Stimulated activated CD4-positive, alpha-beta T cell treated with anti-CD3 and anti-CD28 coated beads, Interleukin-12 subunit alpha, Interleukin-12 subunit beta, amount 100 ng/mL, for 48 hours (primary cell): ENCODE measurements at places on chromosomes 7 and 10.

- no peak for DNase-seq
These were observed 248.2 kb downstream of the REEP3 start for GRCh38 chr10:63769367-63769766.

DNA sequence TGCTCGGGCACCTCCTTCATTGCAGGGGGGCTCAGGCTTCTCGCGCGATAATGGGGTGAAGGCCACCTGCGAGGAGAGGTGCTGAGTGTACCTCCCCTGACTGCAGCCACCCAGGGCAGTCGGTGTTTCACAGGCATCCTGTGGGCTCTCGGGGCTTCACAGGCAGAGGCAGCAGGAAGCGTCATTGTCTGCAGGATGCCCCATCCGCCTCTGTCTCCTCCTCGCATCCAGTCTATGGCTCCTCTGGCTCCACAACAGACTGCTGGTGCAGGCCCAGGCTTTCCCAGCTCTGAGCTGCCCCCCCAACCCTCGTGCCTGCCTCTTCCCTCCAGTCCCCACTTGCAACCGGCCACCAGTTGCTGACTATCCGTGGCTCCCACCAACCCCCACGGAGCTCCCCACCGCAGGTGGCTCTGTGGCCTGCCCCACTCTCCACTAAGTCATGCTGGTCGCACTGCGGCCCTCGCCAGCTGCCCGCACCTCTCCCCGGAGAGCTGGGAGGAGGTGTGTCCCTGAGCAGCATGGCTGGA, 36.5 kb downstream of the CAMK2B start:
- no peak for DNase-seq

DNA sequence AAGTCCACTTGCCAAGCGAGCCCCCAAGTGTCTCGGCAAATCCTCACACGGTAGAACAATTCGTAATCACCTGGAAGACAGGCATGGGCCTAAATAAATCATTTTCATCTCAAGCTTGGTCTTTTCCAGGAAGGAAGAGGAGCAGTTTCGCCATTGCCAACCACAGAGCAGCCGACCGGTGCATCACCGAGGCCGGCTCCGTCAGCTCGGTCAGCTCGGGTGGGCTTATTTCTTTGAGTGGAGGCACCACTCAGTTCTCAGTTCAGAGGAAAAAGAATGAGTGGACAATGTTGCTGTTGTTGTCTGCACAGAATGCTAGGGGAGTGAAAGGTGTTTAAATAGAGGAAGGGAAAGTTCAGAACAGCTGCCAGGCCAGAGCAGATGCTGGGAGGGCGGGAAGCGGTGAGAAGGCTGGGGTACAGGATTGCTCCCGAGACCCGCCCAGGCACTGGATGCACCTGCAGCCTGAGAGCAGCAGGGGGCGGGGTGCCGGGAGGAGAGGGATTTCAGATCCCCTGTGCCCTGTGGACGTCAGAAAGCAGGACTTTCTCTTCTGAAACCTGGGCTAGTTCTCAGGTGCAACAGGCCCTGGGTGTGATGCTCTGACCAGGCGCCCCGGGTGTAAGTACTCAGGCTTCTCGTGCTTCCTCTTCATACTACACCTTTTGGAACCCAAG, 17.7 kb upstream of the IGFBP3 start:
- DNase-seq, result no peak

DNA sequence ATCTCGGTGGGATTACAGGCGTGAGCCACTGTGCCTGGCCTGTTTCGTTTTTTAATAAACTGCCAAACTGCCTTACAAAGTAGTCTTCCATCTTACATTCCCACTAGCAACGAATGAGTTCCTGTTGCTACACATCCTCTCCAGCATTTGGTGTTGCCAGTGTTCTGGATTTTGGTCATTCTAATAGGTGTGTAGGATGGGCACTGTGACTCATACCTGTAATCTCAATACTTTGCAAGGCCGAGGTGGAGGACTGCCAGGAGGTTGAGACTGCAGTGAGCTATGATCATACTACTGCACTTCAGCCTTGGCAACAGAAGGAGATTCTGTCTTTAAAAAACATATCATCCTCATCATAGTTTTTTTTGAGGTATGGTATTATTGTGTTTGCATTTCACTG, 21.4 kb upstream of the RSBN1L start:
- DNase-seq, result no peak

DNA sequence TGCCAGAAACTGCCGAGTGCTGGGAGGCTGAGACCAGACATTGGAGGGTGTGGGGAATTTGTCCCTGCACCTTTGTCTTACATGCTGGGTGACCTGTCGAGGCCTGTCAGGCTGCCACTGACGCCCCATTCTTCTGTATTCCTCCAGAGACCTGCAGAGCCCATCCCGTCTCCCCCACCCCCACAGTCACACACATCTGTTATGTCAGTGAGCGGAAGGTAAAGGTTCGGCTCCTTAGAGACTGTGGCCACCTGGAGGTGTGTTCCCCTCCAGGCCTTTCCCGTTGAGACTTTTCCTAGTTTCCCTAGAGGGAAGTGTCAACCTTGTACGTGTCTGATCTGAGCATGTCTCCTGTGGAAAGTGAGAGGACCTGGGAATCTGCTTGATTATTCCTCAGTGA, 84.5 kb downstream of the ATXN7L1 start:
- no peak for DNase-seq

DNA sequence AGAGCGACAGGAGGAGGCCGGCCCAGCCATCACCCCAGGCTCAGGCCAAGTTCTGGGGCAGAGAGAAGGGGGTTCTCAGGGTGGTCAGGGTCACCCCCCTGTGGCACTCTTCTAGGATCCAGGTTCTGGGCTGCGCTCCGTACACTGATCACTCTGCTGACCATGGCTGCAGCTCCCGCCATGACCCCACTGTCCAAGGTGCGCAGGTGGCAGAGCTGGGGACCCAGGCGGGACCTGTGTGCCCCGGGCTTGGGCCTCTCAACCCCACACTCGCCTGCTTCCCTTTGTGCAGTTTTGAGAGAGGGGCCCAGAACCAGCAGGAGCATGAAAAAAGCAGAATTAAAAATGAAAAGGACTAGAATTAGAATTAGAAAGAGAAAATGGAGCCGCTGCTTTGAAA, 227.1 kb downstream of the FANK1 start:
- no peak for DNase-seq

GRCh38 chr7:26000841-26001240, 151.2 kb upstream of the NFE2L3 start:
- DNase-seq, result no peak

- DNase-seq, result no peak
These were observed 719.6 kb downstream of the CCSER2 start for GRCh38 chr10:85047979-85048378.

DNA sequence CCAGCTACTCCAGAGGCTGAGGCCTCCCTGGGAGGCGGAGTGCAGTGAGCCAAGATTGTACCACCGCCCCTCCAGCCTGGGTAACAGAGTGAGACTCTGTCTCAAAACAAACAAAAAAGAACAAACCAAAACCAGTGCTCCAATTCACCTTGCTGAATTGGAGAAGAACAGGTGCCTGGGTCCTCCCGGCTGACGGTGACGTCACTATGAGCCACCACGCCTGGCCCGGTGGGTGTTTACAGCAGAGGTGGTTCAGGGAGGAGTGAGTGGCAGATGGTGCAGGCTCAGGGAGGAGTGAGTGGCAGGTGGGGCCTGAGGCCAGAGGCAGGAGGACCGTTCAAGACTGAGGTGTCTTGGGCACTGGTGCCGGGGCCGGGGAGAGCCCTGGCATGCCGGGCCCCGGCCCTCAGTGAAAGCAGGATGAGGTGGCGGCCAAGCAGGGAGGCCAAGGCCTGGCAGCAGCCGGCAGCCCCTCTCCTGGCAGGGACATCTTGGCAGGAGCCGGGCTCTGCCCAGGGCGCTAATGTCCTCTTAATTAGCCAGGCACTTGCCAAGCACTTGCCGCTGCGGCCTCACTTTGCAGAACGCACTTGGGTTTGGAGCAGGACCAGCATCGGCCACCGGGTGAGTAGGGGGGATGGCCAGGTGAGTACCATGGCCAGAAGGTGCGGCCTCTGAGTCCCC, 162.8 kb upstream of the TNRC18 start:
- DNase-seq, result no peak

- no peak for DNase-seq
These were observed 497.3 kb upstream of the GALNT17 start for GRCh38 chr7:70634610-70635068.

DNA sequence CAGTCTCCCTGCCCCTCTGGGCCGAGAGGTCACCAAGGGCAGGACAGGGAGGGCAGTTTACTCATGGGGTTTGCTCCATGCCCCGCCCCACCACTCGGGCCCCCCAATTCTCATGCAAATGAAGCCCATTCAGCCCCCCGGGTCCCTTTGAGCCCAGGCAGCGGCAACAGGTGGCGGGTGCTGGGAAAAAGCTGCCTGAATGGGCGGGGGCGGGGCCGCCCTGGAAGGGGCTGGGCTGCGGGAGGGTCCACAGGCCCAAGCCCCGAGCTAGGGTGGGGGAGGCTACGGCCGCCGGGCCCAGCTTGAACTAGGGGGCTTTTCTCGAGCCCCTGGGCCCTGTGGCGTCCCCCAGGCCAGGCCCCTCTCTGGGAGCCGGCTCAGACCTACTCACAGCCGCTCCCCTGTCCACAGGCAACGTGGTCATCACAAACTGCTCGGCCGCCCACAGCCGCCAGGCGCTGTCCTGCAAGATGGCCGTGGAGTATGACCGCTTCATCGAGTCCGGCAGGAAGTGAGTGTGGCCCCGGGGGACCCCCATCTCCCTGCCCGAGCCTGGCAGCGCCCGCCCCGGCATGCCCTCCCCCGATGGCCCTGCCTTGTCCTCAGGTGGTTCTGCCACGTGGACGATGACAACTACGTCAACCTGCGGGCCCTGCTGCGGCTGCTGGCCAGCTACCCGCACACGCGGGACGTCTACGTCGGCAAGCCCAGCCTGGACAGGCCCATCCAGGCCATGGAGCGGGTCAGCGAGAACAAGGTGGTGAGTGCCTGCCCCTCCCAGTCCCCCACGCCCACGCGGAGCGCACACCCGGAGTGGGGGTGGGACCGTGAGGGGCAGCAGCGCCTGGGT, 5.5 kb downstream of the LFNG start:
- no peak for DNase-seq

- DNase-seq, result no peak
These were observed 42.6 kb downstream of the CNOT4 start for GRCh38 chr7:135467207-135467711.

GRCh38 chr10:45432700-45433472, 58.9 kb downstream of the ALOX5 start:
- DNase-seq, result no peak

- no peak for DNase-seq
These were observed at the start of gene EPHB4 for GRCh38 chr7:100827330-100828226. Gene EPHB4, minus strand, starts transcription at chr7:100827523. Its CDS starts 493 bp downstream, at chr7:100827030.

- no peak for DNase-seq
These were observed 655.4 kb upstream of the MKI67 start for GRCh38 chr10:128781637-128782036.

DNA sequence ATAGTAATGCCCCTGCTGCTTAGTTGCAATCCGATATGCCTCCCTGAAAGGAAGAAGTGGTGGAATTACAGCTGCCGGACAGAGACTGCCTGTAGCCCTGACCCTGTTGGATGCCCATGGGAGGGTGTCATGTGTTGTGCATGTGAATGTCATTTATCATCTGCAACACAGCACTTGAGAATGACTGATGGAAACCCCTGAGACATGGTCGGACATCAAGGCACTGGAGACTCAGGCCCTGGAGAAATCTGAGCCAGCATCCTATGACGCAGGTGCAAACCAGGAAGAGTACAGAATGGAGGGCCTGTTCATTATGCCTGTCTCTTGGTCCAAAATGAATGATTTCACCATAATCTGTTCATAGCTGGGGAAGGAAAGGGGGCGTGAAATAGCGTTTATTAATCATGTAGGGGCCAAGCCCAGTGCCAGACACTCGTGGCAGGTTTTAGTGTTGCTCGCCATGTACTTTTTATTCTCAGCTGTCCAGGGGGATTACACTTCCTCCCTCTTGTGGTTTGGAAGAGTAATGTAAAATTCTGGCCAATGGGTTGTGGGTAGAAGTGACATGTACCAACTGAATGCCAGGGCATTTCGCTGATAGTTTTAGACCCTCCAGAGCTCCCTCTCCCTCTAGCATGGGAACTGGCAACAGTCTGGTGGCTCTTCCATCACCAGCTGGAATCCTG, 23.0 kb upstream of the LEP start:
- no peak for DNase-seq

- no peak for DNase-seq
These were observed 11.1 kb upstream of the ARID5B start for GRCh38 chr10:61890430-61890829.

GRCh38 chr10:99161165-99161564, 74.5 kb downstream of the HPSE2 start:
- no peak for DNase-seq

DNA sequence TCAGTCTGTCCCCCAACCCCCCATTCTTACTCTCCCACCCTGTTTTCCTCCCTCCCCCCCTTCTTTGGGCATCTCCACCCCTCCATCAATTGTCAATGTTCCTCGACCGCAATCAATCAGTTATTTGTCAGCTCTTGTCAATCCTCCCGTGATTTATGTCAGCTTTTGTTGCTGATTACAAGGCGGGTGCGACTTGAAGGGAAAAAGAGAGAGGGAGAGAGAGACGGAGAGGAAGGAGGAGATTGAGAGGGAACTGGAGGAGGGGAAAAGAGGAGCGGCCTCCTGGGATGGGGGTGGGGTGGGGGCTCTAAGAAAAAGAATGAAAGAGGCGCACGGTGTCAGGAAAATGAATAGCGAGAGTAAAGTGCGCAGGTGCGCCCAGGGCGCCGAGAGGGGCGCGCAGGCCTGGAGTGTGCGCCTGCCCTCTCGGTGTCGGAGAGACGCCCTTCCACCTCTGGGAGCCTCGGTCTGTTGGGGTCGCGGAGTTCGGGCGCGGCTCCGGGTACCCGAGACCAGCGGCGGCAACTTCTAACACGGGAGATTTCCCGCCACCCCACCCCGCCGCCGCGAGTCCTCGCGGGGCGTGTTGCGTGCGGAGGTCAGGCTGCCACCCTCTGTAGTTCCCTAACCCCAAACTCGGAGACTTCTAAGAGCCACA, 1.1 kb upstream of the ZNF503 start:
- DNase-seq, result no peak

DNA sequence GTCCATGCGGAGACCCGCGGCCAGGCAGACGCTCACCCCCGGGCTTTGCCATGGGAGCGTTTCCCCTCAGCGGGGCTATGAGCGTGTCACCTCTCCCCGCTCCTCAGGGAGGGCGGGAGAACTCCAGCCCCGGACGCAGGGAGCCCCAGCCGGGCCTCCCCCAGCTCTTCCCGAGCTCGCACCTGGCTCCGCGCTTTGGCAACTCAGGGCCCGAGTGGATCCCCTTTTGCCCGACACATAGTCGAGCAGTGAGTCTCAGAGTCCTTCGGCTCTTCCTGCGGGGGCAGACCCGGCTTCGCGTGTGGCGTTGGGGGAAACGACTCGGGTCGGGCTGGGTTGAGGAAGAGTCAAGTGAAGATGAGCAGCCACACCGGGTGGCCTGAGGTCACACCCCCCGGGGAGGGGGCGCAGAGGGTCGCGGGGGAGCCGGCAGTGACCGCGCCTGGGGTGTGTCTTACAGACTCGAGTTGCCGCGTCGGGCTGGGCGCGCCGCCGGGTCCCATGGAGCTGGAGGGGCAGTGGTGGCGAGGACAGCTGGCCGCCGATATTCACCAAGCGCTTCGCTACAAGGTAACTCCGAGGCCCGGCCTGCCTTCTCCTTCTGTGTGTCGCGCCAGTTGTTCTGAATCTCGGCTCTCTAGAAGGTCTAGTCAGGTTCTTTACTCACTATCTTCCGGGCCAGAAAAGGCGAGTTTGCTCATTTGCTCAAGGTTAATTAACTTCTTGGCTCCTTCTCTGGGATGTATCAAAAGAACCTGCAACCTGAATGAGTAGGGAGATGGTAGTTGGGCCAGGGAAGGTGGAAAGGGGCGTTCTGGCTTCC, 721 bp downstream of the CCNJ start:
- peak; percentile 22 for DNase-seq

GRCh38 chr10:14873090-14873760, 5.4 kb upstream of the SUV39H2 start:
- no peak for DNase-seq

GRCh38 chr10:100419911-100420449, 42.8 kb upstream of the WNT8B start:
- DNase-seq, result no peak
